Brain pericyte (primary cell): ENCODE measurements at places on chromosomes 12 and 14.

DNA sequence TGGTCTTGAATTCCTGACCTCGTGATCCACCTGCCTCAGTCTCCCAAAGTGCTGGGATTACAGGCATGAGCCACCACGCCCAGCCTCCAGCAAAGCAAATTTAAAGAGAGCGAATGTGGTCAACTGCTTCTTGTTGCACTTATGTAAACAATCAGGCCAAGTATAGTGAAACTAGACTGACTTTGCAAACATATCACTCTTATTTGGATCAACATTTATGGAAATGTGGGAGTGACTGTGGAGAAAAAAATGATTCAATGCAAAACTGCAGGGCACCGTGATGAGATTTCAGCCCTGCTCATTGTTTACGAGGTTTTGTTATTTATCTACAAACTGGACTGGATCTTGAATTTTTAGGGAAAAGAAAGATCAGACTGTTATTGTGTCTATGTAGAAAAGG is 28.1 kb downstream of the TMEM121 start:
- DNase-seq = no peak

- DNase-seq = no peak
These were observed 14.8 kb upstream of the PPTC7 start for GRCh38 chr12:110597885-110598284.

GRCh38 chr12:1216560-1216959 is 225.5 kb downstream of the ERC1 start:
- no peak for DNase-seq

- no peak for DNase-seq
These were observed 127.6 kb upstream of the TMCC3 start for GRCh38 chr12:94777936-94778335.

DNA sequence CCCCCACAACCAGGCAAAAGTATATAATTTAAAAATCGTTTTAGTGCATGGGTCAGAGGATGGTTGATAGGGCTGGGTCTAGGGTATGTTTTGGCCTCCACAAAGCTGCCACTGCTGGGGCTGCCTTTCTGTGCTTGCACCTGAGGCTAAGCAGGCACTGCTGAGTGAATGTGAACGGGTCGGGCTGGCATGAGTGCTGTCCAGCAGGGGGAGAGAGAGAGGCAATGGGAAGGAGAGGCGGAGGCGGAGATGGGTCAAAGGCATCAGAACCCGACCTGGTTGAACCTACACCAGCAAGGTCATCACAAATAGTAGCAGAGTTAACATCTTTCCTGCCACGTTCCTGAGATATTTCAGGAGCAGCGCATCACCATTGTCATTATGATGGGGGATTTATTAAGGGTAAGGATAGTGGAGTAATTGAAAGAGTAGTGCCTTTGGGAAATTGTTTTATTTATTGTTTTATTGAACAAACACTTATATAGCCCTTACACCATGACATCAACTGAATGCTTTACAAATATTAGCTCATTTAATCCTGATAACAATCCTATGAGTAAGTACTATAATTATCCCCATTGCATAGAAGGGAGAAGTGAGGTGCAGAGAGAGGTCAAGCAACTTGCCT is 5.8 kb upstream of the NRXN3 start:
- no peak for DNase-seq
